ENCODE measurements at places on chromosomes 2 and 18.

DNA sequence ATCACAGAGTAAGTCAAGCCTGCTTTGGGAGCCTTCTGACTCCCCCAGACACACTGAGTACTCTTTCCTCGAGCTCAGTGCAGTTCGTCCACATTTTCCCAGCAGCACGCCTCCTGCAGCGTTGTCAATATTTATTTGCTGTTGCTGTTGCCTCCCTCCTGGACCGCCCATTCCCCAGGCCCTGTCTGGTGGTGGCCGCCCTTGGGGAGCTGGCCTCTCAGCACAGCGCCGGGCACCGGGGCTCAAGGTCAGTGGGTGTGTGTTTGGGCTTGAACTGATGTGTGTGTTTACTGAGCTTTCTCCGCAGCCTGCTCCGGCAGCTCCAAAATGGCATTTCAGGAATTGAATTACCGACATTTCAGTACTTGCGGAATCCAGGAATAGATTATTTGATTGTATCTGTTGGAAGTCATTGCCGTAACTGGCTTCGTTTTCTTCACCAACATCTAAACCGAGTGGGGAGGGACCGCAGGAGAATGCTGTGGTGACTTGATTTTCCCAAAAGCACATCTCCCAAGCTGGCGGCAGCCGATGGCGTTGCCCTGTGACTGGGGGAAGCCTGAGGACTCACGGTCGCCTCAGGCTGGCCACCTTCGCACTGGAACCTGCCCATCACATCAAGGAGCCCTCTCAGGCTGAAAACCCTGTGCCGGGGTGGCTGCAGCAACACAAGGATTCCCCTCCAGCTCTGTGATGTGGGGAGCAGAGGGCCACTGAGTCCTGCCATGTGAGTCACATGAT is 66.0 kb downstream of the HPCAL1 start:
- no peaks in the 10 kb centered on the region for H3K27me3 ChIP-seq

DNA sequence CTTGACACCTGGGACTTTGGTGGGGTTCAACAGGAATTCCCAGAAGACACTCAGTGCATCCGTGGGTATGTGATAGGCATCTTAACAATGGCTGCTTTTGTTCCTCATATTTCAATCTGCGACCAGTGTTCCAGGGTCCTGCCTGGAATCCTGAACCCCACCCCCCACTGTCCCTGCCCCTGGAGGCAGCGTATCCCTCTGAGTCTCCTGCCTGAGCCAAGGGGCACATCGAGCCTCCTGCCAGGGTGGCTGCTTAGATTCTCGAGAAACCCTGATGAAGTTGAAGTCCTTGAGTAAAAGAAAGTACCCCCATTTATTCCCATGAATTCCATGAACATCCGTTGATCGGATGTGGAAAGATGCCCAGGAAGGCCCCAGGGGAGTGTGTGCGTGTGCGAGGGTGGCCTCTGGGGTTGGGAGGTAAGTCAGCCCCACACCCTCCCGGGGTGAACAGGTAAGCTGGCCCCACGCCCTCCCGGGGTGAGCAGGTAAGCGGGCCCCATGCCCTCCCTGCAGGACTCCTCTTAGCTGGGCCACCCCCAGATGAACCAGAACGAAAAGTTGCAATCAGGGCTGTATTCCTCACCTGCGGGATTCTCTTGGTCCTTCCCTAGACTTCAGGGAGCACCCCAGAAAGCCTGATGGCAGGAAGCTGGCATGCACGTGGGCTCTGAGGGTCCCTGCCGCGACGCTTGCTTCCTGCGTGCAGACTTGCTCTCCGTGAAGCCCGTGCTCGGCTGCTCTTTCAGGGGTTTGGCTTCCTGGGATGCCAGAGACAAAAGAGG is 253.3 kb downstream of the AGAP1 start:
- no peak overlapping the region for H3K4me3 ChIP-seq
- no peaks in the 10 kb centered on the region for H3K36me3 ChIP-seq
- DNase-seq = no peak
- no peaks in the 10 kb centered on the region for H3K4me1 ChIP-seq
- H3K27me3 ChIP-seq = no peaks in the 10 kb centered on the region
- H3K27ac ChIP-seq = no peak overlapping the region

GRCh38 chr2:7420530-7420929 is 503.3 kb downstream of the RNF144A start:
- no peak for DNase-seq
- H3K36me3 ChIP-seq = no peaks in the 10 kb centered on the region
- H3K4me3 ChIP-seq = no peak overlapping the region
- H3K27me3 ChIP-seq = no peaks in the 10 kb centered on the region
- H3K27ac ChIP-seq = no peak overlapping the region

- H3K4me1 ChIP-seq = no peaks in the 10 kb centered on the region
- H3K36me3 ChIP-seq = no peaks in the 10 kb centered on the region
- DNase-seq = no peak
- no peak overlapping the region for H3K27ac ChIP-seq
These were observed 179.5 kb downstream of the LOXHD1 start for GRCh38 chr18:46477425-46478011.

DNA sequence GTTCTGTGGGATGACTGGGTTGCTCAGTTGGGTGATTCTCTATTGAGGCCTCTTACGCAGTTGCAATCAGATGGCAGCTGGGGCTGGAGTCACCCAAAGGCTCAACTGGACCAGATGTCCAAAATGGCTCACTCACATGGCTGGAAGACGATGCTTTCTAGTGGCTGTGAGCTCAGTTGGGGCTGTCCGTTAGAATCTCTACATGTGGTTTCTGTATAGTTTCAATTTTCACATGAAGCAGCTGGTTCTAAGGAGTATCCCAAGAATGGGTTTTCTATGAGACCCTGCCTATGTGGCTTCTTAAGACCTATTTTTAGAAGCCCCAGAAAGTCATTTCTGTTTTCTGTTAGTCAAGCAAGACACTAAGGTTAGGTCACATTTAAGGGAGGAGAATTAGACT is 4.4 kb downstream of the XRCC5 start:
- H3K27me3 ChIP-seq = no peaks in the 10 kb centered on the region
- no peak overlapping the region for H3K4me3 ChIP-seq
- H3K4me1 ChIP-seq = no peaks in the 10 kb centered on the region

DNA sequence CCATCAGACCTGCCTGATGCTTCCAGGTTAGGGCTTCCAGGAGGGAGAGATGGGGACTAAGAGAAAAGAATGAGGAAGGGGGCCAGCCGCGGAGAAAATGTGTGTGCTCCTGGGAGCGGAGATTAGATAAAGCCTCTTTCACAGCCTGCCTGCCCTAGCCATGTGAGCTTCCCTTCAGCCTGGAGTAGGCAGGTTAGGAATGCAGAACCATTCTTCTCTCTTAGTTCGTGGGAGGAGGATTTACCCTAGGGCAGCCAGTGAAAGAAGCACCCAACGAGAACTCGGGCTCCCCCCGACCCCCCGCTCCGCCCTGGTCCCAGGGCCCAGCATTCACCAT is 36.1 kb downstream of the POMC start:
- DNase-seq = no peak
- no peak overlapping the region for H3K27ac ChIP-seq
- H3K27me3 ChIP-seq = no peaks in the 10 kb centered on the region
